ENCODE measurements at places on chromosomes 7 and 10.
A peak's percentile ranks its signal among the peaks of the same experiment; 100 is the strongest.

GRCh38 chr7:84251277-84251781, 56.7 kb upstream of the SEMA3A start:
- no peak for DNase-seq

- DNase-seq: no peak
These were observed 27.2 kb downstream of the TAS2R41 start for GRCh38 chr7:143504937-143505297.

DNA sequence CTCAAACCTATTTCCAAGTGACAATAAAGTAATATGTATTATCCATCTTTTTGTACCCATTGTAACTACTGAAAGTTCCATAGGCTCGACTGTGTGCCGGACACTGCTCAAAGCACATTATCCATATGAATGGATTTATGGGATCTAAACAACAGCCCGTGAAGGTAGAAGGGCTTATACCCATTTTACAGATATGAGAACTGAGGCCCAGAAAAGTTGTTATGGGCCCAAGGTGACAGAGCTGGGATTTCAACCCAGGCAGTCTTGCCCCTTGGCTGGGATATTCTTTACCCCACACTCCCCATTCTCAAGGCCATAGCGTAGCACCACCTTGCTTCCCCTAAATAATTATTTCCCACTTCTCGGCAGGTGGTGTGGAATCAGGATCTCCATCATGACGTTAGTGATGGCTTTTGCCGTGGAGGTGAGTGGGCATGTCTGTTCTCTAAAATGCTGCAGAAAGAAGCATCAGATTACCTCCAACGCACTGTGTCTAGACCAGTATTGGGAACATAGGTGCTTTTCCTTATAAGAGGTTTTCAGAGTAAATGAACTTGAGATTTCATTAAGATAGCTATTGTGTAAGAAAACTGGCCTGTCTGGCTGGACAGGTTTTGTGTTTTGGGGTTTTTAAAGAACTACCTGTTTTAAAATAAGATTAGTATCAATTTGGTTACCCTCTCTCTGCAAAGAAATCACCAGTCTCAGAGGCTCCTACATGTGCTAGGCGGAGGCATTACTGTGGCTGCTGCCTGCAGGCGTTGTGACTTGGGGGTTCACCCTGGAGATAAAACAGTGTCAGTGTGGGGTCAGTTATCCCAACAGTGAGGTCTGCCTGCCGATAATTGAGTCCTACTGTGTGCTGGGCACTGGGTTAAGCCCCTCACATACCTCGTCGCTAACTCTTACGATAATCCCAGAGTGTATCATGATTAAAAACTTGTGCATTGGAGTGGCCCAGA, 85.1 kb upstream of the SDK1 start:
- no peak for DNase-seq

DNA sequence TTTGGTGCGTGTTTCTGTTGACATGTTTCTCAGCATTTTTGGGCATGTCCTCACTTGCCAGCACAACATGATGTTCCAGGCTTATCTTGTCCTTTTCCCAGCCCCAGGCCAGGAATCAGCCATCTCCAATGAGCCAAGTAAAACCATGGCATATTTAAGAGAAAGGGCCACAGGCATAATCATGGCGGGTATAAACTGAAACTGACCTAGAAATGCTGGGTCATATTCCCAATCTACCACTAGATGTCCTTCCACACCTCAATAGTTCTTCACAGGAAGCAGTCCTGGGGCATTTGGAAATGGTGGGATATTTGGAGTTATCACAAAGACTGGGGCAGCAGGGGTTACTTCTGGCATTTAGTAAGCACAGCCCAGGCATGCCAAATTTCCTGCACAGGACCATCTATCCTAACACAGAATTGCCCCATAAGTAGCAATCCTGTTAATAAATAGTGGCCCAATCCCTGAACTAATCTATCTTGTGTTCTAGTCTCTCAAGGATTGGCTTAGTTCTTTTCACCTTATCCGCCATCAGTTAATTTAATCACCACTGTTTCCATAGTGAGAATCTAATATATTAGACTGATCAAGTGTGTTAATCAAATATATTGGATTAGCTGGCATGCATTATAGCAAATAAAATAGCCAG, 101.6 kb downstream of the NPSR1 start:
- no peak for DNase-seq

DNA sequence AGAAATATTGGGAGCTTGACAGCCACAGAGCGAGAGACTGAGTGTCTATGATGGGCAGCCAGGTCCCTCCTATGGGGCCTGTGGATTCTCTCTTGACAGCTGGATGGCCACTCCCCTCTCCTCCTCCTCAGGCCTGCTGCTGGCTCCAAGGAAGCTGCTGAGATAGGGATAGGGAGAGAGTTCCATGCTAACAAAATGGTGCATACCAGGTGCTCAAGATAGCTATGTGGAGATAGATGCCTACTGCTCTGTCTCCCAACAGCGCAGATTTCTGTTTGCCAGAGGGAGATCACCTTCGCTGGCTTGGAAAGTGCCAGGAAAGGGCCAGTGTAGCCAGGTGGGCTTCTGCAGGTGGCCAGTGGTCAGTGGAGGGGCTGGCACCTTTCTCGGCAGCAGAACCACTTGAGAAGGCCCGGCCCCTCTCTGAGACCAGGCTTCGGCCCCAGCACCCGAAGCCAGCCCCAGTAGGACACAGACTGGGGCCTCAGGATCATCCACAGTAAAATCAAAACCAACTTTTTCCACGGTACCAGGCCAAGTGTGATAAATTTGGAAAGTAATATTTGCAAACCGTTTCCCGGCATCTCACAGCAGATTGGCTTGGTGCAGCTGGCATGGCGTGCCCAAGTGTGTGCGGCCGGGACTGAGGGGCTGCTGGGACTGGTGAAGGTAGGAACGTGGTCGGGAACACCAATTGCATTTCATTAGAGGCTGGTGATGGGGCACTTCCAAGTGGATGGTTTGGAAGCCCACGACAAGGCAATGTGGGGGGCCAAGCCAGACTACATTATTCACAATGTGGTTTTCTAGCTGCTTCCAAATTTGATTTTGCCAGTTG, 139.6 kb downstream of the PTPN20 start:
- DNase-seq: no peak

- DNase-seq: no peak
These were observed 1087.1 kb upstream of the POT1 start for GRCh38 chr7:126016722-126017121.

GRCh38 chr7:2968616-2969397, 74.9 kb downstream of the CARD11 start:
- DNase-seq: no peak

- DNase-seq: no peak
These were observed 8.7 kb upstream of the ING3 start for GRCh38 chr7:120941856-120942255.

- no peak for DNase-seq
These were observed 108.1 kb downstream of the PTN start for GRCh38 chr7:137235434-137235833.

- no peak for DNase-seq
These were observed 58.9 kb downstream of the SFMBT2 start for GRCh38 chr10:7351894-7352293.

DNA sequence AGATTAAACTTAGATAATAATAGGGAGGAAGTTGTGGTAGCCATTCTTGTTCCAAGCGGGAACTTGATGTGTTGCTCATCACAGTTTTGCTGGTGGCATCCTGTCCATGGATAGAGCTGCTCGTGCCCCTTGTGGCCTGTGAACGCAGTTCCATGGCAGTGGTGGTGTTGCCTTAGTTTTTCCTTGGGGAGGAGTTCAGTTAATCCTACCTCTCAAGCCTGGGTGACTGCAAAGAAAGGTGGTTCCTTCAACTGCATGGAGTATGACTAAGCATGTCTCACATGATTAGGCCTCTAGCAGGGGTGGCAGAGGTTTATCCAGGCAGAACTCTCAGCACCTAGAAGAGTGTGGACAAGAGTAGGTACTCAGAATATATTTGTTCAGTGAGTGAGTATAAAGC, 99.7 kb downstream of the MAPK8 start:
- no peak for DNase-seq

GRCh38 chr7:120055300-120055699, 217.7 kb upstream of the KCND2 start:
- DNase-seq: no peak

DNA sequence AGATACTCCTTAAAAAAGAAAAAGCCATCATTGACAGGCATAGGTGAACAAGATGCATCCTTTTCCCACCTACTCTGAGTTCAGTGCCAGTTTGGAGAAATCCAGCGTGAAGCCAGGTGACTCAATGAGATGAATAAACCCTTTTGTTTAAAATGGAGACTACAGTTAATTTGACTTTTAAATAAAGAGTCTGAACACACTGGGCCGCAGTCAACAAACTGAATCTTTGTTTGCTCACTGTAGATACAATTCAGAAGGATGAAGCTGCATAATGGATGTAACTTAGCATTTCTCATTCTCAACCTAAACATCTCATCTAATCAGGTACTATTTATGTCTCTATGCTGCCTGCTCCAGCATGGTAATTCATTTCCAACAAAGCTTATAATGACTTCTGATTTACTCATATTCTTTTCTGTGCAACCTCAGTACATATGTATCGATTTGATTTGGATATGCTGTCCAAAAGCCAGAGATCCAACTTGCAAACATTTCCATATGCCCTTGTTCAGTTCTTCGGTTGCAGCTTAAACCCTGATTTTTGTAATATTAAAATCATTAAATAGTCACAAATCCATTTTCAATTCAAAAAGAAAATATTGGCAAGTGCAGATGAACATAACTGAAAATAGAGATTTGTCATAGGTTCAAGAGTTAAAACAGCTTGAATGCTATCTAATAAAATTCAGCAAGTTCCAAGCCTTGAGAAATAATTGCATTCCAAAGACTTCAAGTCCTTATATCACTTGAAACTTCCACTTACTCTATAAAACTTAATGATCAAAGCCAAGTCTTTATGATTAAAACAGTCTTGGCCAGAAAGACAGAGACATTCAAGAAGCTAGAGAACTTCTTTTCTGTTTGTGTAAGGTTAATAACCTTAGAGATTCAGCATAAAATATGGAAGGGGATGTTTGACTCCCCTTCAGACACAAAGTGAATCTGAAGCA, 67.8 kb downstream of the CPVL start:
- DNase-seq: no peak

DNA sequence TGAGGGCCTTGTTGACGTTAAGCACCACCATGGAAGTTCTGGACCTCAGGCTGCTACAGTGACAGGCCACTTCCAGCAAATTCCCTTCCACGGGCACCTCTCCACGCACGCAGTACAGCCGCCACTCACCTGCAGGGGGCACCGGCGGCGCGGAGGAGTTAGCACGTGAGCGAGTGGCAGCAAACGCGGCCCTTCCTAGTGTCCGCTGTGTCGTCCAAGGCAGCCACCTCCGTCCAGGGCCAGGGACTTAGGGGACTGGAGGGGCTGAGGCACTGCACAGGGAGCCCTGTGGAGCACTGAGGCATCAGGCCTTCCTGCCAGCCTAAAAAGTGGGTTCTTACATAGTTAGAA, 164.4 kb downstream of the SVIL start:
- no peak for DNase-seq

DNA sequence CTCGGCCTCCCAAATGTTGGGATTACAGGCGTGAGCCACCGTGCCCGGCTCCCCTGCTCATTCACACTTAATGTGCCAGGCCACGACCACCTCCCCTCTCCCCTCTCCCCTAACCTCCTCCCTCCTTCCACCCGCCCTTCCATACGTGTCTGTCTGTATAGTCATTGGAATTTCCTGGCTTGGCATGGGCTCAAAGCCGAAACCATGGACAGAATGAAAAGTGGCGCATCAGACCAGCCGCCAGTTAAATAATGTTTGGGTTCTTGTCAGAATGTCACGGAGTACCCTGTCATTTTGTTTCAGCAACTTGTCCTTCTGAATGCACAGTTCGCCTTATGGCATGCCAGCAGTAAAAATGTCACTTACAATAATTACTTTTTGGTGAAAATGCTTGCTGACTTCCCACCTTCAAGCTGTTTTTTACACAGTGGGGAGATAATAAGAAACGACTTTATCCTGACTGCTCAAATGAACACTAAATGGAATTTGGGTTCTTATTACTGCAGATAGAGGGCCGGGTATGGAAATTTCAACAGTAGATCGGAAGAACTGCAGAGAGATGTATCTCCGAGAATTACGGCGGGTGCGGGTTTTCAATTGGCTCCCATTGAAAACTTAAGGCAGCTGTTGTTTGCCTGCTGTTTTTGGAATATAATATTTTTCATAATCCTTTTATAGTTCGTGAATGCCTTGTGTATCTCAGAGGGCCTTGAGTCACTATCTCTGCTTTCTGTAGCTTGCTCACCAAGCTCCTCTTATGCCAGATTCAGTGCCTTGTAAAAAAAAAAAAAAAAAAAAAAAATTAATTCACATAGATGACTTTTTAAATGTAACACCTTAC, 65.5 kb upstream of the SH2B2 start:
- no peak for DNase-seq

GRCh38 chr10:60334991-60335390, 54.7 kb downstream of the ANK3 start:
- no peak for DNase-seq

- DNase-seq: no peak
These were observed 435.6 kb upstream of the NPVF start for GRCh38 chr7:25663877-25664276.

GRCh38 chr10:110803830-110804338, 67.8 kb upstream of the PDCD4 start:
- DNase-seq: no peak

DNA sequence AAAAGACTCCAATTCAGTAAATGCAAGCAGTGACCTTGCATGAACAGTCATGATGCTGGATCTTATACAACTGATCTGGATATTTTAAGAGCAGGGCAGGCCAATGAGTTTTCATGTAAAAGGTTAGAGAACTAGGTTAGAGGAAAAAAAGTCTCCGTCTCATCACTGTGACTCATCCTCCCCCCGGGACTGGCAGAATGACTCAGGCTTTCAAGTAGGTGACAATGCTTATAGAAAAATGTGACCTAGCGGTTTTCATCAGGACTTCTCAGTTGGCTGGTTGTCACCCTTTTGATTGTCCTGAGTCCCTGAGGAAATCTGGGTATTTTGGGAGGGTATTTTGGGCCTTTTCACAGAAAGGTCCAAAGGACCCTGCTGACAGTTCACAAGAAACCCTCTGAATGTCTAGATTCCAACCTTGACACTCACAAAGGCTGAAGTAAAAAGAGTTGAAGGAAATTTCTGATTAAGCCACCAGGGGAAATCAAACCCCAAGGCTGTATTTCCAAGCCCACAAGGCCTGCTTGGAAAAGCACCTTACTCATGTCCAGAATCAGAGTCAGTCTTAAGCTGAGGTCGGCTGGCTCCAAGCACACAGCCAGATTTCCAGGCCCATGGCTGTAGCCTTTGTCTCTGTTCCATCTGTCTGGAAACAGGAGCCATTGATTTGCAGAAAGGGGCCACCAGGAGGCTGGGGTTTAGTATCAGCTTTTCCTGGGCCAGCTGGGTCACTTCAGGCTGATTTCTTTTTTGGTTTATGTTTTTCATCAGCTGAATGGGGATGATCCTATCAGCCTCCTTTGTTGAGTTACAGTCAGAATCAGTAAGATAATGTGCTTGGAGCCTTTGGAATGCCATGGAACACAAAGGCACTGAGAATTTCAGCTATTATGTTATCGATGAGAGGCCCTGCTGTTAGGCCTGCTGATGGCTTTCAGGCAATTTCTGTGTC, 226.4 kb upstream of the HABP2 start:
- DNase-seq: no peak

GRCh38 chr10:17028798-17029197, 100.8 kb downstream of the CUBN start:
- DNase-seq: no peak

- DNase-seq: no peak
These were observed 189.5 kb upstream of the LYZL1 start for GRCh38 chr10:29099415-29099814.

GRCh38 chr10:1483246-1483645, 254.1 kb downstream of the ADARB2 start:
- peak; percentile 58 for DNase-seq
